Upper lobe of left lung (tissue), 6 donors: ENCODE measurements at places on chromosomes 7 and 10.

GRCh38 chr7:50864694-50865093 lies 82.0 kb upstream of the GRB10 start:
- no peak for DNase-seq

GRCh38 chr7:103915680-103916357 lies 73.6 kb downstream of the RELN start:
- DNase-seq, result no peak

- DNase-seq, result peak; percentile 90
Observed at GRCh38 chr10:5043716-5044115, 40.1 kb upstream of the AKR1C2 start.

DNA sequence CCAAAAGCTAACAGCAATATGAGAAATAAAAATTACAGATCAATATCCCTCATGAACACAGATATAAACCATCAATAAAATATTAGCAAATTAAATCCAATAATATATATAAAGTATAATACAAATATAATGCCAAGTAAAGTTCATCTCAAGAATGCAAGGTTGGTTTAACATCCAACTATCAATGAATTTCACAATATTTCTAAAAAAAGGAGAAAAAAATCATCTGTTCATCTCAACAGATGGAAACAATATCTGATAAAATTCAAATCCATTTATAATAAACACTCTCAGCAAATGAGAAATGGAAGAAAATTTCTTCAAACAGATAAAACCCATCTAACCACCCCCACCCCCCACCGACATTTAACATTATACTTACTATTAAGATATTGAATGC lies 86.9 kb downstream of the SIRT1 start:
- DNase-seq, result no peak

DNA sequence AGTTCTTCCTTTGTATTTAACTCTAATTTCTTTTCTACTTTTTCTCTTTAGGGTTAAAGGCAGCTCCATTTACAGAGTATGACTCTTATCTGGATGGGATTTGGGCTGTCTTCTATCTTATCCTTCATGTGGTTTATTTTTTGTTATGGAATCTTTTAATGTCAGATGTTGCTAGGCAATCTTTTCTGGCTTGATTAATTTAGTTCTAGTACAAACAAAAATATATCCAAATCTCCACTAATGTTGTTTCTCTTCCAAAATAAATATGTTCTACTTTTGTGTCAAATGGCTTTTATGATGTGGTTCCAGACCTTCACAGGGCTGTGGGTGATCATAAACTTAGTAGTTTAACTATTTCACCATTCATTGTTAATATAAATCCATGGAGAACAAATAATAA lies 246.9 kb downstream of the AHR start:
- DNase-seq, result no peak

DNA sequence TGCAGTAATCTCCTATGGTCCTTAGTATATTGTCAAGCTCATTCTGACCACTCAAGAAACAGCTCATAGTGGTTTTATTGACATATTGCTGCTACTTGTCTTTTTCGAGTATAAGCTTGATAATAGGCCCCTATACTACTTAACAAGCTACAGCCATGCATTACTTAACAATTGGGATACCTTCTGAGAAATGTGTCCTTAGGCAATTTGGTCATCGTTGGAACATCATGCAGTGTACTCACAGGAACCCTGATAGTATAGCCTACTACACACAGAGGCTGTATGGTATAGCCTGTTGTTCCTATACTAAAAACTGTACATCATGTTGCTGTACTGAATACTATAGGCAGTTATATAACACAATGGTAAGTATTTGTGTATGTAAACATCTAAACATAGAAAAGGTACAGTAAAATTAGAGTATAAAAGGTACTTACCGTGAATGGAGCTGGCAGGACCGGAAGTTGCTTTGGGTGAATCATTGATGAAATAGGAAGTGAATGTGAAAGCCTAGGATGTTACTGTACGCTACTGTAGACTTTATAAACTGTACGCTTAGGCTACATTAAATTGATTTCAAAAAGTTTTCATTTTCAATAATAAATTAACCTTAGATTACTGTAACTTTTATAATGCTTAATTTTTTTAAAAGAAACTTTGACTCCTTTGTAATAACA lies 160.9 kb downstream of the LRRC4 start:
- DNase-seq, result no peak

GRCh38 chr10:94645285-94645684 lies 38.2 kb upstream of the CYP2C18 start:
- DNase-seq, result no peak

- DNase-seq, result no peak
Observed at GRCh38 chr7:37357637-37357996, 91.0 kb downstream of the ELMO1 start.
